NCI-H1930 (cell line): ENCODE measurements at places on chromosomes 2 and 18.
A peak's percentile ranks its signal among the peaks of the same experiment; 100 is the strongest.

DNA sequence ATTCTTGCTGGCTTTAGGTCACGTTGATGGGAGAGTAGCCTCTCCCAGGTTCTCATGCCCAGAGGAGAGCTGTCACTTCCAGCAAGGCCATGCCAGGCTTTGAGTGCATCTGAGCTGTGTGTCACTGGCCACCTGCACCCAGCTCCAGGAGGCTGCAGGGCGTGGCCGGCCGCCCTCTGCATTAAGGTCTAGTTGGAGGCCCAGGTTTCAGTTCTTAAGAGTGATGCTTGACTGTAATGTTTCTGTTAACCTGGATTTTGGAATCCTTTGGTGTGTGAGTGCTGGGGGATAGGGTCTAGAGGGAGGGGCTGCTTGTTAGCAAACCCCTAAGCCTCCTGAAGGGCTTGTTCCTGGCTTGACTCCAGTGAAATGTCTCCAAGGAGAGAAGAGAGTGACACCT, 140.1 kb downstream of the ACOXL start:
- DNase-seq = no peak

DNA sequence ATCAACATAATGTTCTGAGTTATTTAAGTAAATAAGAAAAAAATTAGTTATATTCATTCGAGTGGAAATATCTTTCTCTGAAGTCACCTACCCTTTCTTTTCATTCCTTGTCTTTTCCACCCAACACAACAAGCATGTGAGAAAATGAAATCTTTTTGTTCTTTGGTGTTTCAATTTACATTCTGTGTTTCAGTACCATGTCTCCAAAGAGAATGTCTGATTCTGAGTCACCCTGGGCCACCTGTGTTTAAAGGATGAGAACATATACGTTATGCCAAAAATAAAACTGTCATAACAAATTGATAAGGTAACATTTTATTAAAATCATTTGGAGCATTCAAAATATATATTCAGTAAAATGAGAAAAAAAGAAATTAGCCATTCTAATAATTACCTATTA, 470.8 kb downstream of the ZNF804A start:
- no peak for DNase-seq

GRCh38 chr2:215829261-215829660, 184.1 kb downstream of the MREG start:
- DNase-seq = no peak

DNA sequence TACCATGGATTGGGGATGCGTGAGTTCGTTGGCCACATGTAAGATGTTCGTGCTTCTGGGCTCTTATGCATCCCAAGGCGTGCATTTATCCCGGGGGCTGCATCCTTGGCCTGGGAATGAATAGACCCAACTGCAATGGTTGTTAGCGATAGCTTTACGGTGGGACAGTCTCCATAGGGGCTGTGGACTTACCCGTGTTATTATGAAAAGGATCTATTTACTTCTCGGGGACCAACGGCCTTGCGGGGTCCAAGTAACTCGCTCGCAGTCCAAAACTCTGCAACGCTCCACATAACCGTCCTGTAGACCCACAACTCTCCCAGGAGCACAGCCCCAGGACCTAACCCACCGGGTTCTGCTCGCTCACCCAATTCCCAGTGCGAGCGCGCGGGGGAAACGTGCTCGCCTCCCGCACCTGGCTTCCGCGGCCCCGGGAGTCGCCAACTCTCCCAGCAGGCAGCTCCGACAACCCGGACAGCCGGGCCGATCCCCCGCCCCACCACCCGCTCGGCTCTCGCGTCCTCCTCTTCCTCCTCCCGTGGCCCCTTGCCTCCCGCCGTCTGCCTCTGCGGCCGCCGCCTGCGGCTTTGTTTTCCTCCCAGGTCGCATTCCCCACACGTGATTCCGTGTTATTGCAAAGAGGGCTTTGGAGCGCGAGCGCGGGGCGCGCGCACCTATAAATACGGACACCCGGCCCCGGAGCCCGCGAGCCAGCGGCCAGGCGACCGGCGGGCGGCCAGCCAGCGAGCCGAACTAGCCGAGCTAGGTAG, at the start of gene CABLES1:
Gene CABLES1, plus strand, starts transcription at position 706 of the 770 bp plus-strand sequence. CDS start 278 bp downstream, outside the sequence.
- peak; percentile 58 for DNase-seq

GRCh38 chr2:105537920-105538319, 139.1 kb upstream of the FHL2 start:
- DNase-seq = no peak

- DNase-seq = no peak
These were observed 220.2 kb upstream of the SMAD7 start for GRCh38 chr18:49170925-49171505.

GRCh38 chr18:47944972-47945852, 14.8 kb upstream of the SMAD2 start:
- DNase-seq = no peak

- no peak for DNase-seq
These were observed 84.0 kb downstream of the DDX1 start for GRCh38 chr2:15675456-15676195.

DNA sequence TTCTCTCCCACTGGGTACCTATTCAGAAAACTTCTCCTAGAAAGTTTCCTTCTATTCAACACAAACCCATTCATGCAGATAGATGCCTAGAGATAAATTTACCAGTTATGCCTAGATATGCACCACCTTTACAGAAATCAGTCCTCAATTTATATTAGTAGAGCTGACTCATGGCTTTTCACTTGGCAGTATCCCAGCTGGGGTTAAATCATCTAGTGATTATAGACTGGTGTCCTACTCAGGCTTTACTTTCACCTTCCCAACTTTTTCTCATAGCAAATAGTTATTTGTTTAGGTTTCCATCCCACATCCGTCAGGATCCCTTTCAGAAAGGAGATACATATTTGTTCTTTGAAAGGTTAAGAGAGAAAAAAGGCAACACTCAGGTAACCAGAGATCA, 124.5 kb downstream of the AQP4 start:
- no peak for DNase-seq

GRCh38 chr18:48186861-48187260, 222.3 kb downstream of the ZBTB7C start:
- no peak for DNase-seq

DNA sequence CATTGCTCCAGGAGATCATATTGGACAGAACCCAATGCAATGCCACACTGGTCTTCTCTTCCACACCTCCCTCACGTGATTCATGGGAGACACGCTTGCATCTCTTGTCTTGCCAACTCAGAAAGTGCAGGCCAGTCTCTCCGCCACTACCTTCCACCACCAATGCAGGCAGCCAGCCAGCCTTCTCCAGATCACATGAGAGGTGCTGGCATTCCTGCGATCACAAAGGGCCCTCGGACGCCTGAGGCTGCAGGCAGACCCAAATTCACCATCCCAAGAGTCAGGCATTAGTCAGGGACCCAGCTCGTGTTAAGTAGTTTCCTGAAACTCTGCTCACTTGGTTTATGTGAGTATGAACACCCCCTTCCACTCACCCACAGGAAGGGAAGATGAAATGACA, 437.0 kb upstream of the ETAA1 start:
- no peak for DNase-seq

DNA sequence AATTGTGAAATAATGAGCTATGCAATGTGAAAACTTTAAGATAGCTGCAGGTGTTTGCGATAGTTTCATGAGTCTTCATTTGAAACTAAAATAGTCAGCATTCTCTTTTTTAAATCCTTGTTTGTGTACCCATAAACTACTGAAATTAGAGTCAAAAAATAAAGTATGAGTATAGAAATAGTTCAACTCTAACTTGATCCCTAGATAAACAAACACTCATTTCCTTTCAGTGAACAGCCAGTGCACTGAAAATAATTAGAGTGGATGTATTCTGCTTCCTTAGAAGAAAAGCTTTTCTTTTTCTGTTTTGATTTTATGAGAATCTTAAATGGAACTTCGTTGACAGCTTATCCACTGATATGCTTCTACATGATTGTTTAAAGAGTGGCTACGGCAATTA, 1033.4 kb downstream of the SOCS6 start:
- no peak for DNase-seq

GRCh38 chr2:121080013-121080772, 204.8 kb downstream of the TFCP2L1 start:
- DNase-seq = peak; percentile 52

DNA sequence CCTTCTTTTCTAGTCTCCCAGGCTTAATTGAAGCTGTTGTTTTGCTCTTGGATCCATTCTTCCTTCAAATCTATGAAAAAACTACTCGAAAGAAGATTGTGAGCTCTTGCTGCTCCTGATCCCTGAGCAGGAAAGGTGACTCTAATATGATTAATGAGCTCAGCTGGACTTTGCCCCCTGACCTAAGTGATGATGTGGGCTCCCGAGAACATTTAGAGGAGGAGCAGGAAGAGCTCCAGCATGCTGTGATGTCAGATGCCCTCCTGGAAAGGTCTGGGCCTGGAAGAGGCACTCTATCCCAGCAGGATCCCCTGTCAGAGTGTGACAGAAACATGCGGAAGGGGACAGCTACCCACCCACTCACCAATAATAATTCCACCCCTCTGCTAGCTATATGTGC, 117.9 kb upstream of the PELI1 start:
- no peak for DNase-seq

DNA sequence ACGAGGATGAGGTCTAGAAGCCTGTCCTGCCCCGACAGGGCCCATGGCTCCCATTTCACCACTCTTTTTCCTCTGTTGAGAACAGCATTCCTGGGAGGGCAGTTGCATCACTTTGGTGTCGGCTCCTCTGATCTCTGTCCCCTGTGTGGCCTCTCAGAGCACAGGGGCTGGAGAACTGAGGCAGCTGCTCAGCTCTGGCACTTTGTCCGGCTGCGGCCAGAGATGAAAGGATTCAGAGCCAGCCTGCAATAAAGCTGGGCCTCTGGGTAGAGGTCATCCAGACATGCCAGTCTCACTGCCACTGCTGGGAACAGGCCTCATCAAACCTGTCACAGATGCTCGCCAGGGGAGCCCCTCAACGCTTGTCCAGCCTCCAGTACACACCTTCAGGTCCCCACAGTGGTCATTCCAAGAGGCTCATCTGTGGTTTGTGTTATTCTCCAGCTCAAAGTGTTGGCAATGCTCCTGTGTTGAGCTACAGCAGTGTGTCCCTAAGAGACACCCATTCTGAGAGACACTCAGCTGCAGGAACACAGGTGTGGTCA, 13.1 kb upstream of the ROCK2 start:
- no peak for DNase-seq

- no peak for DNase-seq
These were observed 72.6 kb downstream of the CTAGE1 start for GRCh38 chr18:22344908-22345670.

GRCh38 chr2:3575534-3576262, 638 bp downstream of the RPS7 start:
- no peak for DNase-seq

DNA sequence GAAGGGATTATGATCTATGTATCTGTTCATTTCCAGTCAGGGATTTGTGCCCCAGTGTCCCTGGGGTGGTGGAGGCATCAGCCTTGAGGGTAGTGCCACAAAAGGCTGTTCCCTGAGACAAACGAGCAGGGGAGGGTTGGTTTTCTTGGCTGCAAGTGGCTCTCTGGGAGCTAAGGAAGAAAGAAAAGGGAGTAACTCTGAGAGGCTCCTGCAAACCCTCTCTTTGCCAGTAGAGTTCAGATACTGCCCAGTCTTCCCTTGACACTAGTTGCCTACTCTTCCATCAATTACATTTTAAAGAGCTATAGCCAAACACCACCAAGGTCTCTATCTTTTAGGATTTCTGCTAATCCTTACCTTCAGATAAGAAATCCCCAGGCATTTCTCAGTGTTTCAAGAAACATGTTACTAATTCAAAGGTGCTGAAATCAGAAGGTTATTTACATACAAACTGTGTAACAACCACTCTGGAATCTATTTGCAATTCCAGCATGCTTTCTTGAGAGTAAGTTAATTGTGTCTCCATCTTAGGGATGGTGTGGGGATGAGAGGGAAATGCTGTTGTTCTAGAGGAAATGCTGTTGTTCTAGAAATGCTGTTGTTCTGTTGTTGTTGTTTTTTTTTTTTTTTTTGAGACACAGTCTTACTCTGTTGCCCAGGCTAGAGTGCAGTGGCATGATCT, 18.7 kb upstream of the KCTD1 start:
- DNase-seq = no peak

DNA sequence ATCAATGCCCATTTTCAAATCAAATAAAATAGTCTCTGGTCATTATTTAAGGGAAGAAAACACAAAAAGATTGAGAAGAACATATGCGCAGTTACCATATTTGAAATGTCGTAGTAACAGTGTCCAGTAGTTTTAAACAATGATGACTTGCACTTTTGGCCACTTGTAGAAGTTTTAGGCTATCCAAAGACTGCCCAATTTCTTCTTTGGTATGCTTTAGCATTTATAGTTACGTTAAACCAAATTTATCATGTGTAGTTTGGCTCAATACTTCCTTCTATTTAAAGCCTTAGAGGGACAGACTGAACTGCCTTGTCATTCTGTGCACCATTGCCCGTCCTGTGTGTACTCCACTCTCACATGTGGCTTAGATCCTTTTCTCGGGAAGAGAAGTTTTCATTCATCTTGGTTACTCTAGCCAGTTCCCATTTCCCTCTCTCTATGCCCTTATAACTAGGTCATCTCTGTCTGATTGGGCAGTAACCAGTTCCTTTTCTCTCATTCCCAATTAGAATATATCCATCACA, 84.8 kb upstream of the TTN start:
- DNase-seq = no peak

DNA sequence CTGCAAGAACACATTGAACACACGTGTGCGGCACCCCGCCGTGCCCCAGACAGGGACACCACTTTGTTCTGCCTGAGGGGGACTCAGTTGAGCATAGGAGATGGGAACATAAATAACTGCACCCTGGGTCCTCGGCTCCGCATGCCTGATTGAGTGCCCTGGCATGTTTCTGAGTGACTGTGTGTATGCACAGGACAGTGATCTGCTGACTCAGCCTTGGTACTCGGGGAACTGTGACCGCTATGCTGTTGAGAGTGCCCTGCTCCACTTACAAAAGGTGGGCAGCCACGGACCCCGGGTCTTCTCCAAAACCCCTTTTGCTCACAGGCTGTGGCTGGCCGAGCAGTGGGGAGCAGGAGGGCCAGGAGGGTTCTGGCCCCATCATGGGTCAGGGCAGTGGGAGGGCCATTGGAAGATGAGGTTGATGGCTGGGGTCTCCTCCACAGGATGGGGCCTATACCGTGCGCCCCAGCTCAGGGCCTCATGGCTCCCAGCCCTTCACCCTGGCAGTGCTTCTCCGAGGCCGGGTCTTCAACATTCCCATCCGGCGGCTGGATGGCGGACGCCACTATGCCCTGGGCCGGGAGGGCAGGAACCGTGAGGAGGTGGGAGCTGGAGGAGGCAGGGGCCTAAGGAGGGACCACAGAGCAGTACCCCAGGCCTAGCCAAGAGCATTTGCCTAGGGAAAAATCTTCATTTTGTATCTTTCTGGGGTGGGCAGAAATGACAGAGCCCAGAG, 16.9 kb downstream of the SH2D6 start:
- DNase-seq = no peak

- no peak for DNase-seq
These were observed 169.7 kb downstream of the TMEM163 start for GRCh38 chr2:134549104-134549503.
